Osteoblast (primary cell): ENCODE measurements at places on chromosomes 12 and 14. TPM values are rescaled to one million over a fixed set of nuclear protein-coding genes. Genes with fewer than 3 reads are reported as not detected.

GRCh38 chr12:77153706-77154105, 88.3 kb upstream of the E2F7 start:
- H3K27ac ChIP-seq: no peak overlapping the region
- H3K27me3 ChIP-seq: no peaks in the 10 kb centered on the region
- DNase-seq: no peak

DNA sequence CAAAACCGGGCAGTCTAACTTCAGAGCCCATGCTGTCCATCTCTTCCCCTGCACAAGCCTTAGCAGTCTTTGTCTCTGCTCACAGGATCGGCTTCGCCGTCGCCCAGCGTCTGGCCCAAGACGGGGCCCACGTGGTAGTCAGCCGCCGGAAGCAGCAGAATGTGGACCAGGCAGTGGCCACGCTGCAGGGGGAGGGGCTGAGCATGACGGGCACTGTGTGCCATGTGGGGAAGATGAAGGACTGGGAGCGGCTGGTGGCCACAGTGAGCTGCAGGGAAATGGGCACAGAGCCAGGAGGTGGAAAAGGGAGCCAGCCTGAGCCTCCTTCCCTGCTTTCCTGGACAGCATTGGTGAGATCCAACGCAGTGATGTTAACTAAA, 14.2 kb upstream of the CARMIL3 start:
- no peaks in the 10 kb centered on the region for H3K36me3 ChIP-seq
- no peaks in the 10 kb centered on the region for H3K4me1 ChIP-seq

DNA sequence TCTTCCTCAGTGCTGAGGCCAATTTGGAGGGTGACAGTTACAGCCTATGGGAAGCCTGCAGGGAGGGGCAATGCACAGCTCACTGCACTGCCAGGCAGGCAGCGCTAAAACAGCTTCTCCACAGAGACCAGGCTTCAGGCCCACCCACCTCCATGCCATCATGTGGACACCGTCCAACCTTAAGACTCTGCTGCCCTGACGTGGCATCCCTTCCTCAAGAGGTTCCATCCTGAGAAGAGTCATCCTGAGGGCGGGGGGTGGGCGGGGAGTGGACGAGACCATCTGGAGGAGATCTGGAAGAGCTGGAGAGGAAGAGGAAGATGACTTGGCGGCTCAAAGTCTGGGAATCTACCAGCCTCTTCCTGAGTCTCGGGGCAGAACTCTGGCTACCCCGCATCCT, 8.4 kb upstream of the ACVRL1 start:
- no peaks in the 10 kb centered on the region for H3K36me3 ChIP-seq
- no peak overlapping the region for H3K4me3 ChIP-seq
- H3K27me3 ChIP-seq: no peaks in the 10 kb centered on the region
- DNase-seq: peak; percentile 94

- H3K27ac ChIP-seq: peak overlapping the region; percentile 99
- H3K4me1 ChIP-seq: peaks cover 67% of the 10 kb centered on the region
- peak; percentile 96 for DNase-seq
- H3K27me3 ChIP-seq: no peaks in the 10 kb centered on the region
Observed at GRCh38 chr12:6333566-6333965, 8.3 kb downstream of the TNFRSF1A start.

DNA sequence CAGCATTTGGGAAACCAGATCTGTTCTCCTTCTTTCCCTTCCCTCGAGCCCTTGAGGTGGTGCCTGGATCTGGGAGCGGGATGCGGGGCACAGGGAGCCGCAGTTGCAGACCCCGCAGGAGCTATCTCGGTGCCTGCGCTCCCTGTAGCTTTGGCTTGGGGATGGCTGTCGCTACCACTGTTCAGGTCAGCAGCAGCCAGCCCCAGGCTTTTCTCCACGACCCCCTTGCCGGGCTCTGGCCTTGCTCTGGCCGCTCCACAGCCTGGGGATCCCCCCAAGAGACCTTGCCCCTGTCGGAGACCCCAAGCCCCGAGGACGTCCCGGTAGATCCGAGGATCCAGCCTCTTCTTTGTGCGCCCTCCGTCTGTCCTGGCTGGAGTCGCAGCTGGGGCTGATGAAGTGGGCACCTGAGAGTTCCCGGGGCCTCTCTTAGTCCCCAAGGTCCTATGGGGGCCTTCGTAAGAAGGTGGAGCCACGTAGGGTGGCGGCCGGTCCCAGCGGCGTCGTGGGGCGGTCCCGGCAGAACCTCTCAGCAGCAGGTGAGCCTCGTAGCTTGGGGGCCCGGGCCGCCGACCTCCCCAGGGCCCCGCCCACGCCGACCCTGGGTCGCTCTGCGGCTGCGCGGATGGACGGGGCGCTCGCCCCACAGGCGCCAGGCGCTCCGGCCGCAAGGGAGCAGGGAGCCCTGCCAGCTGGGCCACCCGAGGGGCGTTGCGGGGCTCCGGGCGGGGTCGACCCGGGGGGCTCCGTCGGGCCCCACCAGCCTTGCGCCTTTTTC, 1.3 kb downstream of the DDN start:
- peaks cover 29% of the 10 kb centered on the region for H3K4me1 ChIP-seq
- H3K27ac ChIP-seq: no peak overlapping the region
- H3K4me3 ChIP-seq: peak overlapping the region; percentile 66
- DNase-seq: peak; percentile 93

GRCh38 chr14:39426605-39427004, 5.6 kb downstream of the FBXO33 start:
- H3K4me1 ChIP-seq: peaks cover 21% of the 10 kb centered on the region
- H3K36me3 ChIP-seq: no peaks in the 10 kb centered on the region
- DNase-seq: peak; percentile 68
- peak overlapping the region; percentile 15 for H3K27ac ChIP-seq
- H3K4me3 ChIP-seq: no peak overlapping the region

GRCh38 chr12:92330654-92331053, 185.0 kb upstream of the BTG1 start:
- no peaks in the 10 kb centered on the region for H3K36me3 ChIP-seq
- DNase-seq: no peak
- H3K27ac ChIP-seq: no peak overlapping the region
- no peaks in the 10 kb centered on the region for H3K4me1 ChIP-seq

DNA sequence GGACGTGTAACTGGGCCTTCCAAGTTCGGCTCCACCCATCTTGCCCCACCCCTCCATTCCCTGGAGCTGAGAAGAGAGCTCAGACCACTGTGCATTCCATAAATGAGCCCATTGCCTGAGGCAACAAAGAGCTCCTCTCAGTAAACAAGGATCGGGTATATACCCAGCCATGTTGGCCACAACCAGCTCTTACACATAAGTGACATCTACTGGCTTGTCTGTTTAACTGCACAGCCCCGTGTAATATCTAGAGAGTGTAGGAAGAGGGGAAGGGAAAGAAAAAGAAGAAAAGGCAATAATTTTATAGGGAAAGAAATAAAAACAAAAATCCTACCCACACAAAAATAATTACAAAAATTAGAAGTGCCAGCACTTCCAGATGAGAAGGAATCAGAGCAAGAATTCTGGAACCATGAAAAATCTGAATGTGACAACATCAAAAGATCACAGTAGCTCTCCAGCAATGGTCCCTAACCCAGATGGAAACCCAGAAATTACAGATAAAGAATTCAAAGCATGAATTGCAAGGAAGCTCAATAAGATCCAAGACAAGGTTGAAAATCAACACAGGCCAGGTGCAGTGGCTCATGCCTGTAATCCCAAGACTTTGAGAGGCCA, 308.1 kb downstream of the RPAP3 start:
- no peaks in the 10 kb centered on the region for H3K27me3 ChIP-seq
- peaks cover 39% of the 10 kb centered on the region for H3K4me1 ChIP-seq
- no peak for DNase-seq
- no peak overlapping the region for H3K27ac ChIP-seq

DNA sequence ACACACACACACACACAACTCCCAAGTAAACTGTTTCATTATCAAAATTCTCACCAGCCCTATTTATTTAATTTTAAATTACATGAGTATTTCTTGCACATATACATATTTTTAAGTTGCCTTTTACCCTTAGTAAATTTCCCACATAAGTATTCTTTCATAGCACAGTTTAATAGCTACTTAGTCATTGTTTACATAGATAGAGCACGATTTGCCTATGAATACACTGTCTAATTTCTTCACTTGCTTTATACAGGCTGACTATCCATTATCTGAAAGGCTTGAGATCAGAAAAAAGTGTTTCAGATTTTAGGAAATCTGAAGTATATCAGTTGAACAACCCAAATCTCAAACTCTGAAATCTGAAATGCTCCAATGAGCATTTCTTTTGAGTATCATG, 30.9 kb downstream of the NIN start:
- no peak overlapping the region for H3K4me3 ChIP-seq
- no peak overlapping the region for H3K27ac ChIP-seq
- H3K4me1 ChIP-seq: peaks cover 52% of the 10 kb centered on the region
- peaks cover 3% of the 10 kb centered on the region for H3K36me3 ChIP-seq

- no peaks in the 10 kb centered on the region for H3K27me3 ChIP-seq
- H3K4me3 ChIP-seq: no peak overlapping the region
Observed at GRCh38 chr12:115008929-115009328, 325.0 kb upstream of the TBX3 start.

DNA sequence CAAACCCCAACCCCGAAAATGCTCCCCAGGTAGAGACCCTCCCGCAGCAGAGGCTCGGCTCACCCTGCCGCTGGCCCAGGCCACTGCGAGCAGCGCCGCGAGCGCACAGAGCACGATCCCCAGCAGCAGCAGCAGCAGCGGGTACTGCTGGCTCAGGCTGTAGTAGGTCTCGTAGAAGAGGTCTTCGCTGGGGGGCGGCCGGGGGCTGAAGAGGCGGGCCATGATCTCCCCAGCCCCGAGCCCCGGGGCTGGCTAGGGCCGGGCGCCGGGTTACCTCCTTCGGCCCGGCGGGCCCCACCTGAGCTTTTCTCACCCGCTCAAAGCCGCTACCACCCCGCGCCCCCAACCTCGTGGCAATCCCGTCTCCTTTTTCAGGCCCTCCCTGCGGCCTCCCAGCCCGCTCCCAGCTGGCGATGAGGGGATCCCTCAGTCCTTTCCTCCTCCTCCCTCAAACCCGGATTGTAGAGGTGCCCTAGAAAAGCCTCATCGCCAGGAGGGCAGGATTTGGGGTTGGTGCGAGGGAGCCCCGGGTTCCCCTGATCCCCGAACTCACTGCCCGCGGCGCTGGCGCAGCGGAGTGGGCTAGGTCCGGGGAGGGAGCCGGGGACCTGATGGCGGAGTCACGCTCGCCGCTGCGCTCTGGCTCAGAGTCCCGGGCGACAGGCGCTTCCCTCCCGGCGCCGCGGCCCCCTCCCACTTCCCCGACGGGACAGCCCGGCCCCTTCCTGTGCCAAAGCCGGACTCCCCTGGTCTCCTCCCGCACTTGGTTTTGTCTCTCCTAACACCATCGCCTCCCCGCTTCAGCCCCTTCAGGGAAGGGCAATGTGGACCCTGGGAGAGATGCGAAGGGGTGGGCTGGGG, at the start of gene ADCY4:
Gene ADCY4, minus strand, starts transcription at position 641 of the 861 bp plus-strand sequence. Its CDS starts 419 bp downstream, at position 222.
- peak; percentile 92 for DNase-seq
- no peaks in the 10 kb centered on the region for H3K36me3 ChIP-seq

GRCh38 chr12:7134396-7135166, 4.4 kb downstream of the CLSTN3 start:
- peaks cover 4% of the 10 kb centered on the region for H3K27me3 ChIP-seq
- H3K27ac ChIP-seq: no peak overlapping the region
- H3K4me1 ChIP-seq: peaks cover 11% of the 10 kb centered on the region
- DNase-seq: no peak
- peaks cover 12% of the 10 kb centered on the region for H3K36me3 ChIP-seq

DNA sequence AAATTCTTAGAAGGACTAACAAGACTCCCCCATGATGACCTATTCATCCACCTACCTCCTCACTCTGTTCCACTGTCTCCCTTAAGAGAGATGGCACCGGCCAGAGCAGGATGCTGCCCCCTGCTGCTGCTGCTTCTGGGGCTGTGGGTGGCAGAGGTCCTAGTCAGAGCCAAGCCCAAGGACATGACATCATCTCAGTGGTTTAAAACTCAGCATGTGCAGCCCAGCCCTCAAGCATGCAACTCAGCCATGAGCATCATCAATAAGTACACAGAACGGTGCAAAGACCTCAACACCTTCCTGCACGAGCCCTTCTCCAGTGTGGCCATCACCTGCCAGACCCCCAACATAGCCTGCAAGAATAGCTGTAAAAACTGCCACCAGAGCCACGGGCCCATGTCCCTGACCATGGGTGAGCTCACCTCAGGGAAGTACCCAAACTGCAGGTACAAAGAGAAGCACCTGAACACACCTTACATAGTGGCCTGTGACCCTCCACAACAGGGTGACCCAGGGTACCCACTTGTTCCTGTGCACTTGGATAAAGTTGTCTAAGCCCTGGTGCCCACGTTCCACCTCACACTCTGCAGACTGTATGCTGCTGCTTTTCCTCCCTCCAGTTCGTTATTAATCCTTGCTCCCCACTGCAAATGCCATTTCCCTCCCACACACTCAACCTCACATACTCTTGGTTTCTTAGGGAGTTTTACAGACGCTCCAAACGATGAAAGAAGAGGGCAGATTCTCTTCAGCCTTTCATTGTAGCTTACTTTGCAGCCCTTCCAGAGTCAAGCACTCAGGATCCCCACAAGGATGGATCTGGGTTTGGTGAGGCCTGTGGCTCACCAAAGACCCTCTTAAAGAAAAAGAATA, at the start of gene RNASE8:
Gene RNASE8, plus strand, starts transcription at position 20 of the 873 bp plus-strand sequence. Its CDS starts 71 bp downstream, at position 91.
- H3K4me3 ChIP-seq: no peak within 1 kb of the TSS
- peak; percentile 64 for DNase-seq
- H3K4me1 ChIP-seq: peaks cover 26% of the 10 kb centered on the region

DNA sequence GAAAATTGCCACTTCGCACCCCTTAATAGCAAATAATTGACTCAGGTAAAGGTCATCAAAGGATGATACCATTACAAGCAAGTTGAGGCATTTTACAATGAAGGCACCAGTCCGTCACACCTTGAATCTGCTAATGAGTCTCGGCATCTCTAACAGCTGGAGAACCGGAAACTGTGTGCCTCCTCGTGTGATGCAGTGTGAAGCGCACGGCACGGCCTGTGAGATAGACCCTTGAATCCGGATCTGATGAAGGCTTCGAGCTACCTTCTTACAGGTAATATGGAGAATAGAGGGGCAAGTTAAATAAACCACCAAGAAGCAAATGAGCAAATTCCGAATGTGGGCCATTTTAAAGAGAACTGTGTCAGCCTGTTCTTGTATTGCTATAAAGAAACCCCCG, 19.8 kb upstream of the TUBA1A start:
- no peaks in the 10 kb centered on the region for H3K27me3 ChIP-seq
- H3K4me3 ChIP-seq: no peak overlapping the region
- no peak for DNase-seq
- H3K27ac ChIP-seq: no peak overlapping the region
- H3K36me3 ChIP-seq: no peaks in the 10 kb centered on the region
- peaks cover 4% of the 10 kb centered on the region for H3K4me1 ChIP-seq

GRCh38 chr12:68501226-68501625, 109.5 kb upstream of the RAP1B start:
- no peak overlapping the region for H3K27ac ChIP-seq
- no peaks in the 10 kb centered on the region for H3K27me3 ChIP-seq
- no peak for DNase-seq
- H3K4me3 ChIP-seq: no peak overlapping the region
- H3K36me3 ChIP-seq: no peaks in the 10 kb centered on the region

- no peaks in the 10 kb centered on the region for H3K36me3 ChIP-seq
- no peak overlapping the region for H3K27ac ChIP-seq
- no peaks in the 10 kb centered on the region for H3K4me1 ChIP-seq
- no peak for DNase-seq
Observed at GRCh38 chr12:120800665-120801064, 75.0 kb downstream of the ACADS start.

- no peaks in the 10 kb centered on the region for H3K27me3 ChIP-seq
- DNase-seq: peak; percentile 35
Observed at GRCh38 chr12:26678697-26679660, 154.0 kb downstream of the ITPR2 start.

Gene ACVRL1
- 9.8 and 11.5 TPM in 2 replicates for total RNA-seq

Gene GPRC5D
- not detected in 2 replicates for total RNA-seq

Gene KRT6A
- under 0.01 and 0.72 TPM in 2 replicates for total RNA-seq

Gene CAPS2
- 10.5 and 18.9 TPM in 2 replicates for total RNA-seq

Gene IFNG-AS1
- under 0.01 and 0.29 TPM in 2 replicates for total RNA-seq

Gene SMCO2
- 0.72 and 0.88 TPM in 2 replicates for total RNA-seq

Gene ANG
- 7.2 and 8.3 TPM in 2 replicates for total RNA-seq

Gene COL2A1
- total RNA-seq: under 0.01 TPM in 2 replicates
